ENCODE measurements at places on chromosomes 1 and 21.

GRCh38 chr1:25051504-25051903 is 121.4 kb upstream of the RUNX3 start:
- no peak for DNase-seq

GRCh38 chr1:212951947-212952640 is 1.8 kb downstream of the VASH2 start:
- DNase-seq, result no peak

DNA sequence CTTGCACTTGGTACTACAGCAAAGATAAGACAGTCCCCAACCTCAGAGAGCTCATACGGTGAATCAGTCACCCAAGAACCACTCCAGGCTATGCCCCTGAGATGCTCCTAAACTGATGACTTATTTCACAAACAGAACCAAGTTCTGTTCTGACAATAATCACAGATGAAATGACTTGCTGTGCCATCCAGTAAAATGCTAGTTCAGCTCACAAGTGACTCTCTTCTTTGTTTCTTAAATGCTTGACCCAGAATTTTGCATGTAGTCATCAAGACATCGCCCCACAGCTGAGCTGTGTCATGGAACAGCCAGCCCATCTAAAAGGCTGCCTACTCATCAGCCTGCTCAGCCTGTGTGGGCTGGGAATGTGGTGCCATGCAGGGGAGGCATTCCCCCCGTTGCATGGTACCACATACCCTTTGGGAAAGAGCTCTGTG is 6.1 kb upstream of the SLC19A2 start:
- DNase-seq, result no peak

DNA sequence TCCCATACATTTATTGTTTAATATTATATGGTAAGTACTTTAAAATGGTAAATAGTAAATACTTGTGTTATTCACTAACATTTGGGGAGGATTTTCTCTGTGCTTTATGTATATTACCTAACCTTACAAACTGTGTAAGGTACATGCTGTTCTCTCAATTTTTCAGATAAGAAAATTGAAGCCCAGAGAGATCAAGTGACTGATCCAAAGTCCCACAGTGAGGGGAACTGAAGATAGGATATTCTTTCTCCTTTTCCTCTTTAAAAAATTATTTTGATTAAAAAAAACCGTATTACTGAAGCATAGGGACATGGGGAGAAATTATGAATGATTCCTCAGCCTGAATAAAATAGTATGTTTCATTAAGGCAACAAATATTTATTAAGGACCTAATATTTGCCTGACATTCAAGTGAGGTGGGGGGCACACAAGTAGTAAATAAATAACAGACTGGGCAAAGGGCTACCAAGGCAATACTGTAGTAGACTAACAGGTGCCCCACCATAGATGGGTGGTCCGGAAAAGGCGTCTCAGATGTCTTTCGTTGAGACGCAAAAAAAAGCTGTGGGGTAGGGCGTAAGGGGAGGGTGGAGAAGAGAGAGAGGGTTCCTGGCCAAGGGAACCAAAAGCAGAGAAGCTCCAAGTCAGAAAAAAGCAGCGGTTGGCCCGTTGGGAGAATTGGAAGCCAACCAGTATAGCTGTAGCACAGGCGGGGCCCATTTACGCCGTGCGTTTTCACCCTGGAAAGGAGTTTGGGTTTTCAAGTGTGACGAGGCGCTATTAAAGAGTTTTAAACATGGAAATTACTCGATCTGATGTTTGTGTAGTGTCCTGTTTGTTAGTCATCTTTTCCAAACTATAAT is 944 bp upstream of the AGO3 start:
- peak; percentile 84 for DNase-seq

- DNase-seq, result no peak
These were observed 78.0 kb upstream of the HSD17B7 start for GRCh38 chr1:162712317-162713029.

- peak; percentile 58 for DNase-seq
These were observed 2.7 kb upstream of the RBM15 start for GRCh38 chr1:110336300-110337039.

DNA sequence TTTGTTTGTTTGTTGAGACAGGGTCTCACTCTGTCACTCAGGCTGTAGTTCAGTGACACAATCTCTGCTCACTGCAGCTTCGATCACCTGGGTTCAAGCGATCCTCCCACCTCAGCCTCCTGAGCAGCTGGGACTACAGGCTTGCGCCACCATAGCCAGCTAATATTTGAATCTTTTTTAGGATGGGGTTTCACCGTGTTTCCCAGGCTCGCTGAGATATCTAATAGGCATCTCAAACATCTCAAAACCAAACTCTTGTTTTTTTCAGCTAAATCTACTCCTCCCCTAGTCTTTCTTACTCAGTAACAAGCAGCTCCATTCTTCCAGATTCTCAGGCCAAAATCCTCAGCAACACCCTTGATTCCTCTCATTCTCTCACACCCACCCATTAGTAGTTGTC is 22.0 kb upstream of the SRRM1 start:
- no peak for DNase-seq

- DNase-seq, result no peak
These were observed 8.4 kb downstream of the GSTM3 start for GRCh38 chr1:109732390-109732881.

DNA sequence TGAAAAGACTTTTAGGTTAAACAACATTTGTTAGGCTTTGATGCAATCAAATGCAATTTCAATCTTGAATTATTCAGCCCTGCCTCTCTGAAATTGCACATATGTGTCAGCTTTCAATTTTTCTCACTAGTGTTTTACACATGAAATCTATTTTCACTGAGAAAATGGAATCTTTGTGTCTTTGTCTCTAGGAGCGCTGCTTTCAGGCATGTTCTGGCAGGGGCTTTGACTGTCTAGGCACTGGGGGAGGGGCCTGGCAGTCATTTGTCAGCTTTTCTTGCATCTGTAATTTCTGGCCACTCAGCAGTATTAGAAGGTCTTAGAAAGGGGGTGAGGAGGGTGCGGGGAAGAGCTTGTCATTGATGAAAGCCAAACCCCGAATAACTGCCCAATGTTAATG is 264.4 kb downstream of the PTPRC start:
- peak; percentile 54 for DNase-seq

DNA sequence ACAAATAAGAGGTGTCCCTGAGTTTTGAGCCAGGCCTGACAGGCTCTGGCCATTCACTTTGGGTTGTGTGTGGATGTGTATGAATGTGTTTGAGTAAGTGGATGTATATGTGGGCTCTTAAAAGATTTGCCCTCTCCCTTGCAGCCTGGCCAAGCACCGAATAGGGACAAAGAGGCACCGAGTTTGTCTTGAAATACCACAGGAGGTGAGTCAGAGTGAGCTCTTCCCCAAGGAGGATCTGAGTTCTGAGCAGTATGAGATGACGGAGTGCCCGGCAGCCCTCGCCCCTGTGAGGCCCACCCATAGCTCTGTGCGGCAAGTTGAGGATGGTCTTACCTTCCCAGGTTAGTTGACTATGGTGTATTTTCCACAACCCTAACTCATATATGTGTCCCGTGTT is 19.0 kb downstream of the KDM4A start:
- no peak for DNase-seq

DNA sequence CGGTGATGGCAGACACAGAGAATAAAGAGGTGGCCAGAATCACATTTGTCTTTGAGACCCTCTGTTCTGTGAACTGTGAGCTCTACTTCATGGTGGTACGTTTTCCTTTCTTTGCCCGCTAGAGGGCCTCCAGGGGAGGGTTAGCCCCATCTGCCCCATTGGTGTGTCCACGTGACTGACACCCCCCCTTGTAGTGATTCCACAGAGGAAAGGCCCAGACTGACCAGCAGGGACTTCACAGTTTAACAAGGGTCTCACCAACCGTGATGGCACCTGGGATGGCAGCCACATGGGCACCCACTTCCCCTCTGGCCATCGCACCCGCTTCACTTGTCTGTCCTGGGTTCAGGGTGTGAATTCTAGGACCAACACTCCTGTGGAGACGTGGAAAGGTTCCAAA is 22.3 kb upstream of the SARS1 start:
- DNase-seq, result peak; percentile 44

DNA sequence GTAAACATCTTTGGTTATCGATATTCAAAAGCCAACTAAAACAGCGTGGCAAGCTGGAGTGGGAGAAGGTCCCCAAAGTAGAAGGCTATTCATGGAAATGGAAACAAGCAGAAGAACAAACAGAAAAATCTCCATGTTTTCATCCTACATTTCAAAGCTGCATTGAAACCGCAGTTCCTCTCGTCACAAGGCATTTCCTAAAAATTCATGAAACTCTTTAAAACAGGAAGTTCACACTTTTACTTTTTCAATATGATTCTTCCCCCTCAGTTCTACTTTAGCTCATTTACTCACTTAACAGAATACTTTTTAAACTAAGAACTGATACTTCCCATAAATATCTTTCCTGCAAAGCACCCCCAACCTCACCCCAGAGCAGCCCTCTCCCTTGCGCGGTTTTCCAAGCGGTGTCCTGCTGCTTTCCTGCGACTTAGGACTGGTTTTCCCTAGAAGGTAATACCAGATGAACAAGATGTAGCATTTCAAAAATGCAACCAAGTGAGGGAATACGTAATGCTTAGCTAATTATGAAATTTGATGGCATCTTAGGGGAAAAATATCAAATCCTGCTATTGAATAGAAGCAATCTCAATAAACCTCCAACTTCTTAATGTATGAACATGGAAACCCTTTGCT is 228.3 kb upstream of the PKN2 start:
- DNase-seq, result no peak

DNA sequence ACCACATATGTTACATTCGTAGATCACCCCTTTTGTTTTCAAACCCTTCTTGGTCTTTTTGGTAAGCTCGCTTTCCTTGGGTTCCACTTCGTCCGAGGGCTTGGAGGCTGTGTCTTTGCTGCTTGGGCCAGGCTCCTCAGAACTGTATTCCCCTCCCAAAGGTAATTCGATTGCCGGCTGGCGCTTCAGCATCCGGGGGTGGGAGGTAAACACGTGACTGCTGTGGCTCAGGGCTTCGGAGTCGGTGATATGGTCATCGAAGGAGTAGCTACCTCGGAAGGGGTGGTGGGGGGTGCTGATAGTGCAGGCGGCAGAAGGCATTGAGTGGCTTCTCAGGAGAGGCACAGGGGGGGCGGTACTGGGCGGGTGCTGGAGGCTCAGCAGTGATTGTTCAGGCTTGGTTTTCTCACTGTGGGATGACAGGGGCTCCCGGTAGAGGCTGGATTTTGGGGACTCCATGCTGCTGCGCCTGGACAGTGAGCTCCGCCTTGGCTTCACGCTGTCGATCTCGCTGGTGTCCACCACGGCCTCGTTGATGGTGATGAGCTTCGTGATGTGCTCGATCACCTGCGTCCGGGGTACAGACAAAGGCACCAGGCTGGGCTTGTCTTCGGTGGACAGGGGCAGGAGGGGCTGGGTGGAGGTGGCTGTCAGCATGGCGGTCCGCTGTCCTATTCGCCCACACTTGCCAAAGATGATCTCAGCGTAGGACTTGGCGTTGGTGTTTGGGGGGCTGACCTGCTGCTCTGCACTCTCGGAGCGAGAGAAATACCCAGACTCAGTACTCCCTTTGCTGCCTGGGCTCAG is 98.6 kb upstream of the EDN2 start:
- DNase-seq, result no peak

- no peak for DNase-seq
These were observed 28.5 kb upstream of the SPSB1 start for GRCh38 chr1:9263984-9264872.

GRCh38 chr1:203486618-203487370 is 7.2 kb upstream of the OPTC start:
- DNase-seq, result no peak

- no peak for DNase-seq
These were observed 32.6 kb upstream of the LAMC1 start for GRCh38 chr1:182990413-182991144.

- DNase-seq, result no peak
These were observed 66.9 kb upstream of the NEK2 start for GRCh38 chr1:211742272-211742671.

DNA sequence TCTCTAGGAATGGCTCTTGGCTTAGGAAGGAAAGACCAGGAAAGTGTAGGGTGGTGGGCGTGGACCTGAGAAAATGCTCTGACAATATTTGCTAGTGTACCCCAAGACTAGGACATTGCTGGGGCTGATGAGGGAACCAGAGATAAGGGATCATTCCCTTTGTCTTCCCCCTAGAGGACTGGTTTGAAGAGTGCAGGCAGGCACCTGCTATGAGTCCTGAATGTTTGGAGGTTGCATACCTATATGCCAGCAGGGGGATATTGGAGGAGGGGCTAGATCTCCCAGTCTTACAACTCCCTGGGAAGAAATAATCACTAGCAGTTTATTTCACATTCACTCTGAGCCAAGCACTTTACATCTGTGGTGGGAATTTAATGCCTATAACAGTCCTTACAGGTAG is 6.0 kb upstream of the BCL10 start:
- peak; percentile 75 for DNase-seq

GRCh38 chr1:191851799-191852595 is 306.3 kb upstream of the RGS18 start:
- DNase-seq, result no peak

DNA sequence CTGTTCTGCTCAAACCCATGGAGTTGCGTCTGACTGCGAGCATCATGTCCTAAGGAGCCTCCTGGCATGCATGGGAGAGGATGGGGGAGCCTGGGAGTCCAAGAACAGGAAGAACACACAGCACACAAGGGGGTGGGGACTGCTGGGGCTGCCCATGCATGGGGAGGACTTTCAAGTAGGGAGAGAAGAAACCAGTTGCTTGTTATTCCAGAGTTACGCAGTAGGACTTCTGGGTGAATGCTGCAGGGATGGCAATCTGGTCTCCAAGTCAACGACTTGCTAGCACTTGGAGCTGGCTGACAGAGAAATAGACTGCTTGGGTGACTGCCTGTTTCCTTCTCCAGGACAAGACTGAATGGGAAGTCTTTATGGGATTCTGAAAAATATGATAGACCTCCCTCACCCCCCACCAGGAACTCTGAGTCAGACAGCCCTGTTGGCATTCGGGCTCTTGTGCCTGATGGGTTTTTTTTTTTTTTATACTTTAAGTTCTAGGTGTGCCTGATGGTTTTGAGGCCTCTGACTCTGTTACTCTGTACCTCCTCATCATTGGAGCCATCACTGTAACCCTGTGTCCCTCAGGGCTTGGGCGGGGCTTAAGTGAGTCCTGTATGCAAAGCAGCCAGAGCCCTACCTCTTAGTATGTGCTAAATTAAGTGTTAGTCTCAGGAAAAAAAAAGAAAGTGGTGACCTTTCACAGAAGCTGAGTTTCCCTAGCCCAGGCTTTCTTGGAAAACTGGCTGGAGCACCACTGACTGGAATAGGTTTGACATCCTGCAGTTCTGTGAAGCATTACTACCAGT is 30.3 kb downstream of the MAP3K21 start:
- DNase-seq, result no peak

GRCh38 chr1:68322837-68323687 is 90.7 kb upstream of the WLS start:
- DNase-seq, result no peak

DNA sequence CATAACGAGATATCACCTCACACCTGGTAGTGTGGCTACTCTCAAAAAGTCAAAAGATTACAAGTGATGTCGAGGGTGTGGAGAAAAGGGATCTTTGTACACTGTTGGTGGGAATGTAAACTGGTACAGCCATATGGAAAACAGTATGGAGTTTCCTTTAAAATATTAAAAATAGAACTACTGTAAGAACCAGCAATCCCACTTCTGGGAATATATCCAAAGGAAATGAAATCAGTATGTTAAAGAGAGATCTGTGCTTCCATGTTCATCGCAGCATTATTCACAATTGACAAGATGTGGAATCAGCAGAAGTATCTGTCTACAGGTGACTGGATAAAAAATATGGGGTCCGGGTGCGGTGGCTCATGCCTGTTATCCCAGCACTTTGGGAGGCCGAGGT is 7.6 kb upstream of the PIK3C2B start:
- no peak for DNase-seq

- no peak for DNase-seq
These were observed 20.5 kb downstream of the STPG1 start for GRCh38 chr1:24392982-24393650.

- no peak for DNase-seq
These were observed 59.0 kb downstream of the NDUFS5 start for GRCh38 chr1:39085174-39085573.
